ENCODE measurements at places on chromosomes 7 and 10.

DNA sequence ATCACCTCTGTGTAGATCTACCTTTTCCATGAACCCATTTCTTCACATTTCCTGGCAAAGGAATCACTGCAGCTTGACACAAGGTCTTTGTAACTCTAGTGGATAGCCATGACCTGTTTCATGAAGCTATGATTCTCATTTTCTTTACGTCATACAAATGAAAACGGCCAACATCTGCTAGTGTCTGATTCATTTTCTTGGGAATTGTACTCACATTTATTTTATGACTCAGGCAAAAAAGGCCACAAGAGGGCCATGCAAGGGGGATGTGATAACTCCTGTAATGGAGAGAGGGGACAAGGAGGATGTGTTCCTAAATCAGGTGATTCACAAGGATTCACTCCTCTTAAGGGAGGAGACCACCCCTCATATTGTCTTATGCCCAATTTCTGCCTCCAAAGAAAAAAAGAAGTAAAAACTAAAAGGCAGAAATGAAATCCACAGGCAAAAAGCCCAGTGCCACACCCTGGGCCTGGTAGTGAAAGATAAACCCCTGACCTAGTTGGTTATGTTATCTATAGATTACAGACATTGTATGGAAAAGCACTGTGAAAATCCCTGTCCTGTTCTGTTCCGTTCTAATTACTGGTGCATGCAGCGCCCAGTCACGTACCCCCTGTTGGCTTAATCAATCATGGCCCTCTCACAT is 249.9 kb downstream of the IPMK start:
- no peak for DNase-seq

GRCh38 chr10:43156590-43157341 is 18.5 kb downstream of the CSGALNACT2 start:
- DNase-seq = no peak

DNA sequence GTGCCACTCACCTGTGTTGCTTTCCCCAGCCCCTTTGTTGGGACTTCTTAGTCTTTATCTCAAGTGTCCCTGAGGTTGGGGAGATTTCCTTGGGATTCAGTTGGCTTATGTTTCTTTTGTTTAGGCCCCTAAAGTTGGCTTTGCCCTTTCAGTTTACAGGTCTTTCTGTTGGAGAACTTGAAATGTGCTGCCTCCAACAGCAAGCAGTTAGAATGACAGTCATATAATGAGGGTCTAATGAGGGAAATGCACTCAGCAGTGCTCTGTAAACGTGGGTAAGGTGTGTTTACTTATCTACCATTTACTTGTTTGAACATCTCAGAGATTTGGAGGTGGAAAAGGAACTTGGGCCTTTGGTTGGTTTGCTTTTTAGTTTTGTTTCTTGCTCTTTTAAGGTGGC is 191.4 kb upstream of the STK17A start:
- DNase-seq = no peak

DNA sequence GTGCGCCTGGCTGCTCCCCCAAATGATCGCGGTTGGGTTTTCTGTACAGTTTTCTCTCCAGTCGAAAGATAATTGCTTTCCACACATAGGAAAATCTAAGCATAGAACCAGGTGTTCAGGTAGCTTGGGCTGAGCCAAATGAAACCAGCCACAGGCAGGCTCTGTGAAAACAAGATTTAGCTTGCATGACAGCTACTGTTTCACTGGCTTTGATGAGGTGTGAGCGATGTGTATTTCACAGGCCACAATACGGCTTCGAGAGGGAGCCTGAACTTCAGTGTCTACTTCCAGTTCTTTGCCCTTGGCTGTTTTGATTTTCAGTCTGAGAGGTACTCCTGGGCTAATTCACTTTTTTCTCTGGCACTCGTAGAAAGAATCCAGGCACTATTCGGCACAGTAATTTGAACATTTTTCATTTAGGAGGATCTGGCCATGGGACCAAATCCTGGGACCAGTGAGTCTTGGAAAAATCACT is 110.5 kb downstream of the JCAD start:
- no peak for DNase-seq

- no peak for DNase-seq
These were observed 1.5 kb downstream of the LZTS2 start for GRCh38 chr10:101000915-101001658.
